ENCODE measurements at places on chromosomes 7 and 10.

DNA sequence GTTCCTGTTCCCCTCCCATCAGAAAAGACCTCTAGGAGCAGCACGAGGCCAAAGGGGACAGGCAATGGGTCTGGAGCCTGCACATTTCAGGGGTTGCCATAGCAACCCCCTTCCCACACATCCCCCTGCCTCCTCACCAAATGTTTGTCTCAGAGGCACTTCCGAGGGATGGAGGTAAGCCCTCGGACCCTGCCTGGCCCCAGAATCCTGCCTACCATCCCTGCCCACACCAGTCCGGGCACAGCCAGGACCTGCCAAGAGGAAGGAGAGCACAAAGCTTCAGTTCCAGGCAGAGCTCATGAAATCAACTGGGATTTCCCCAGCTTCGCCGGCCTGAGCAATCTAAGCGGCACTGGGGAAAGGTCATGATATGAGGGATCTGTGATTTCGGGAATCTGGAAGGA, 175.0 kb upstream of the PLXNA4 start:
- no peak for DNase-seq

- no peak for DNase-seq
These were observed 29.7 kb downstream of the VIPR2 start for GRCh38 chr7:159114981-159115380.

DNA sequence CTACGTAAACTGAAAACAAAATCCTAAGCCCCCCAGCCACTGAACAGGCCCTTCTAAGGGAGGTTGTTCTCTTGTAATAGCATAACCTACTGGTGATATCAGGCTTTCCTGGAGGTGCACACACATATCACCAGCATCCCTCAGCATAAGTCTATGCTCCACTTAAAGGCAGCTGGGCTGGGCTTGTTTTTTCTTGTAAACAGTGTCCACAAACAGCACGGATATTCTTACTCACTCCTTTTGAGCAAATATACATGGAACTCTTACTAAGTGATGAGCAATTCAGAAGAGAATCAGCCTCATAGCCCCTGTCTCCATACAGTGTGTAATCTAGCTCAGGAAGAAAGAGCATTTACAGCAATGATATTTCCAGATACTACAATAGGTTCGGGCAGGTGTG, 2.4 kb downstream of the LRIT1 start:
- DNase-seq: no peak

DNA sequence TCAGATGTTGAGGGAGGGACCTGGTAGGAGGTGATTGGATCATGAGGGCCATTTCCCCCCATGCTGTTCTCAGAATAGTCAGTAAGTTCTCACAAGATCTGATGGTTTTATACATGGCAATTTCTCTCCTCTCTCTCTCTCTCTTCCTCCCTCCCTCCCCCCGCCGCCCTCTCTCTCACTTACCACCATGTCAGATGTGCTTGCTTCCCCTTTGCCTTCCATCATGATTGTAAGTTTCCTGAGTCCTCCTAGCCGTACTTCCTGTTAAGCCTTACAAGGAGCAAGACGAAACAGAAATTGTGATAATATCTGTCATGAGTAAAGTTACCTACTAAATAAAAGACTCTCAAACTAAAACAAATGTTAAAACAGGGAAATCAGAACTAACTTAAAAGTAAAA, 19.9 kb upstream of the GPR141 start:
- no peak for DNase-seq

DNA sequence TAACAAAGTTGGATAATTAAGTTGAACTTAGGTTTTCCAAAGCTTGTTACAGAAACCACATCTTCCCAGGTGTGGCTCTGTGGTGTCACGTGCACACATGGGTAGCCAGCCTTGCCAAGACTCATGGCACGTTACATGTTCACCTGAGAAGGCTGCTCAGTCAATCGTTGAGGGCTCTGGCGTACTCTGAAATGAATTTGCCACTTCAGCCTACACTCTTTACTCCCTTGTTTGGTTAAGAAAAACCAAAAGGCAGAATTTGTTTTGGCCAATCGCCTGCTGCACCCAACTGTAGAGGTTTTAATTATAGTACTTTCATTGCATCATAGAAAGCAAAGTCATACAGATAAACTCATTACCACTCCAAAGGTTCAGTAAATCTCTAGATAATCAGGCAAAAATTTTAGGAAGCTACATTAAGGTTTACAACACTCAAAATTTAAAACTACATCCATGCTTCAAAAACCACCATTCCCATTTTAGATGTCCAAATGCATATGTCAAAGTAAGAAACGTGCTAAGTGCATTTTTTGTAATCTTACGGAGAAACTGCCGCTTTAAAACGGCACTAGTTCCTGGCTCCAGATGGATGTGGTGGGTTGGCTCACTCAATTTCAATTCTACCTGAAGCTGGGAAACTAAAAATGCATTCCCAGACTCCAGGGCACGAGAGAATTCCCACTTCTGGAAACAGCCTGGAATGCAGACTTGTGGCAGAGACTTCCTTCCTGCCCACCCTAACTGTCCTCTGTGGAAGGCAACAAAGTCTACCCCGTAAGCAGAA, 88.4 kb downstream of the DIP2C start:
- DNase-seq: no peak

DNA sequence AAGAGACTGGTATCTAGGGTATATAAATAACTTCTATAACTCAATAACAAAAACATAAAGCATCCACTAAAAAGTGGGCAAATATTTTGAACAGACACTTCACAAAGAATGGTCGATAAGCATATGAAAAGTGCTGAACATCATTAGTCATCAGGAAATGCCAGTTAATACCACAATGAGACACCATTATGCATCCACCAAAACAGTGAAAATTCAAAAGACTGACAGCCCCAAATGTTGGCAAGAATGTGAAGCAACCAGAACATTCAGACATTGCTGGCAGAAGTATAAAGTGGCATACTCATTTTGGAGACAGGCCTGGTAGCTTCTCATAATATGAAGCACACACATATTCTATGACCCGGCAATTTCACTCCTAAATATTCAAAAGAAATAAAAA, 26.5 kb upstream of the GSAP start:
- no peak for DNase-seq
